ENCODE measurements at places on chromosomes 4 and X.

GRCh38 chr4:124032035-124032434 is 635.4 kb downstream of the SPRY1 start:
- no peak for DNase-seq

GRCh38 chr4:88609387-88609786 is 17.1 kb downstream of the HERC3 start:
- no peak for DNase-seq

DNA sequence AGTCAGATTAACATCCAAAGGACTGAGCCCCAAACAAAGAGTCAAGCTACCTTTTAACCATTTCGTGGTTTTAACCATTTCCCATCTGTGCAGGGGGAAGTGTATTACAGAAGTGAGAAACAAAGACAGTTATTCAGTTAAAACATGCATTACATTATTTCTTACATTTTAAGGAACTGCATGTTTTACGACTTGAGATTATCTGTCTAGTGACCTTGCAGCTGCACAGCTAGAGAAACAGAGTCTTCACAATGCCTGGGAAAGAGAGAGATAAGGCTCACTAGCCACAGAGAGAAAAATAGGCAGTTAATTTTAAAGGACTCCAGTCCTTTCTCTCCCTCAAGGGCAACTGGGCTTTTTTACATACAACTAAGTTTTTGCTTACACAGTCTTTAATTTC is 48.7 kb upstream of the KLHL4 start:
- DNase-seq, result no peak

- DNase-seq, result no peak
Measured at GRCh38 chrX:7116081-7116480, 31.4 kb upstream of the STS start.

- DNase-seq, result no peak
Measured at GRCh38 chr4:47465004-47465403, 1.5 kb upstream of the COMMD8 start.

DNA sequence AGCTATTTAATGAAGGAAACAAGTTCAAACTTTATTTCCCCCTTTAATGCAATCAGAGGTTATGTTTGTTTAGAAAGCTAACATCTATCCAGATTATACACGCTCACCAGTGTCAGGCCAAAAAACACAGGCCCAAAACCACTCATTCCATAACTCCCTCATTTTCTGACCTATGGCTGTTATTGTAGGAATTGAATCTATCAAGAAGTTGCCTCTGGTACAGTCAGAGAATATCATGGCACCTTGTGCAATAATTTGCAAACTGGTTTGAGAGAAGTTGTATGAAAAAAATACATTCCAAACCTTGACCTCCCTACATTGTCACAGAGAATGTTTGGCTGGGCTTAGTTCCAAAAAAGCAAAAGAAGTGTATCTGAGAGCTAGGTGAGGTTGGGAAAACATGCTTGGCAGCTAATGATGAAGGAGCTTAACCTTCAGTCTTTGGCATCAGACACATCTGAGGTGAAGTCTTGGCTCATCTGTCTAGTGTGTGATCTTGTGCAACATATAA is 591.0 kb downstream of the ANKRD50 start:
- DNase-seq, result peak; percentile 3

- DNase-seq, result no peak
Measured at GRCh38 chrX:50202539-50202938, 1.7 kb upstream of the AKAP4 start.

DNA sequence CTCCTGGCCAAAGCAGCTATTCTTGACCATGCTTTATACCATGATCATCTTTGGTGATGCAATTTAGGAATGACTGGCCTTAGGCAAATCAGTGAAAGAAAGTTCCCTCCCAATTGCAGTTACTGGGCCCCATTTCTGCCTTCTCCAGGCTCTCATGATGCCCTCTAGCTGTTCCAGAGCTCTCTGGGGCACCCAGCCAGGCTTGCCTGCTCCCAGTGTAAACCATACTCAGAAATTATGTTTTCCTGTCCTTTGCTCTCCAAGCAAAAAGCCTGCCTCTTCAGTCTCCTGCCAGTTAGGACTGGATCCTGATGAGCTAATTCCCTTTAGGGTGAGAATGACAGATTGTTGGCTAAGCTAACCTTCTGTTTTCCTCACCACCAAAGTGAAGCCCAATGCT is 85.3 kb upstream of the RBPJ start:
- peak; percentile 64 for DNase-seq

- no peak for DNase-seq
Measured at GRCh38 chr4:35695421-35695820, 548.9 kb downstream of the ARAP2 start.

DNA sequence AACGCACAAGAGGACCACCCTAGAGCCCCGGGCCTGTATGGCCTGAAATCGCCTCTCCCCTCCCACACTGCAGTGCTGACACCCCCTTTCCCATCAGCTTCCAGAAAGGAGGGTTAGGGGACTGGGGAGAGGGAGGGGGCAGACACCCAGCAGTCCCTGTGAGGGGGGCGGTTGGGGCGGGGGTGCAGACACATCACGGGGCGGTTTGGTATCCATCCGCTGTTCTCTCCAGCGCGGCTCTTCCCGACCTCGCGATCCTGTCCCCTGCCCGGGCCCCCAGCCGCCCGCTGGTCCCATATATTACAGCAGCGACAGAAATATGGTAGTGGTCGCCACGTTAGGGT is 404 bp upstream of the GPRASP2 start:
- DNase-seq, result no peak
